Pulmonary artery endothelial cell (primary cell): ENCODE measurements at places on chromosomes 13 and 19.

DNA sequence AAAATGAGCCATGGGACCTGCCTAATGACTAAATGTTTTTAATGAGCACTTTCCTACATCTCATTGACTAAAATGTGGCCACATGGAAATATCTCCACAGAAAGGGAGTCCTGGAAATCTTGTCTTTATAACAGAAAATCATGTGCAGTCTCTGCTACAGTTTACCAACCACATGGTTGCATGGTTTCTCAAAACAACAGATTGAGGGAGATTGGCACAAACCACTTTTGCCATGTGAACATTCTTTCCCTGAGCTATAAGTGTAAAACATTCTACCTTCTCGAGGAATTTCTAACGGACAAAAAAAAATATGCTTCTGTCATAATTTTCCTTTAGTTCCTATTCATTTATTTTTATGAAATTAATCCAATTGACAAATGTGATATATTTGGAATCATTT is 218.9 kb upstream of the SLITRK5 start:
- no peak for DNase-seq

GRCh38 chr19:32611161-32611560 is 30.2 kb downstream of the PDCD5 start:
- DNase-seq = no peak

- DNase-seq = no peak
These were observed 316.4 kb downstream of the GPC5 start for GRCh38 chr13:91714855-91715254.

- DNase-seq = no peak
These were observed 184.0 kb upstream of the RFC3 start for GRCh38 chr13:33633701-33634545.

DNA sequence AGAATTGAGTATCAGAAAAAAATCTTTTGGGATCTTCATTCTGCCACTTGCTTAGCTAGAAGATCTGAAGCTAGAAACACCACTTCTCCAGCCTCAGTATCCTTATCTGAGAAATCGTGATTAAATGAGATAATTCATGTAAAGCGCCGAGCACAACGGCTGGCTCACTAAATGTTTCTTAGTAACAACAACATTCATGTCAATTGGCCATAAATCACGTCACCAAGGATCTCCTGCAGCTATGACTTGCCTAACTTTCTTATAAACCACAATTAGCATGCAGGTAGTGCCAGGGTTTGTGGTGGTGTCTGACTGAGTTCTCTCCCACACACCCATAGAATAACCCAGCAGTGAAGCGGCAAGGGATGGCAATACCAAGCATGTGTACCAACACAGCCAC is 501.3 kb downstream of the EFNB2 start:
- no peak for DNase-seq

- no peak for DNase-seq
These were observed 15.9 kb downstream of the KANK2 start for GRCh38 chr19:11181488-11181887.

DNA sequence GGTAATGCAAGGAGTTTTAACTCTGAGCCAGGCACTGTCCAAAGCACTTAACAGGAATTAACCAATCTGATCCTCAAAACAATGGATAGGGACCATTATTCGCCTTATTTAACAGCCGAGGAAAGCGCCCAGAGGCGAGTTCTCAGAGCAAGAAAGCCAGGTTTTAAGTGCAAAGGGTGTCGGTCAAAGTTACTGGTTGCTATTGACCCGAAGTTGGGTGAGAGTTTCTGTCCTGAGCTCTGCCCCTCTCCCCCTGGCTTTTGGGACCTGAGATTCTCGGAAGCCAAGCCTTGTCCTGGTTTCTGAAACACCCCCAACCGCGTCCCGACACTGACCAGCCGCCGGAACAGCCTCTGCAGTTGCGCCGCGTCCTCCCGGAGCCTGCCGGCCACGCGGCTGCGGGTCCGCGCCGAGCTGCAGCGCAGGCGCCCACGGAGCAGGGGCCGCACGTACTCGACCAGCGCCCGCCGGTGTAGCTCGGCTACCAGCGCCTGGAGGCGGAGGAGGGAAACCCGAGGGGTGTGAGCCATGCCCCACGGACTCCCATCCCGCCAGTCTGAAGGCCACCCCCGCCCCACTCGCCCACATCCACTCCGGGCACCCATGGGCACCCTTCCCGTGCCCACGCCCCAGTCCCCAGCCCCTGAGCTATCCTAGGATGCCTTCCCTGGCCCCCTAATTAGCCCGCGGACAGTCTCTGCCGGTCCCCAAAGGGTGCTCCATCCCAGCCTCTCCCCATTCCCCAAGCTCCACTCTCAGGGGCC is 27.8 kb downstream of the EXOC3L2 start:
- DNase-seq = no peak

GRCh38 chr13:48682436-48682835 is 28.7 kb downstream of the CYSLTR2 start:
- no peak for DNase-seq

GRCh38 chr19:29489172-29489951 is 36.4 kb upstream of the VSTM2B start:
- no peak for DNase-seq

DNA sequence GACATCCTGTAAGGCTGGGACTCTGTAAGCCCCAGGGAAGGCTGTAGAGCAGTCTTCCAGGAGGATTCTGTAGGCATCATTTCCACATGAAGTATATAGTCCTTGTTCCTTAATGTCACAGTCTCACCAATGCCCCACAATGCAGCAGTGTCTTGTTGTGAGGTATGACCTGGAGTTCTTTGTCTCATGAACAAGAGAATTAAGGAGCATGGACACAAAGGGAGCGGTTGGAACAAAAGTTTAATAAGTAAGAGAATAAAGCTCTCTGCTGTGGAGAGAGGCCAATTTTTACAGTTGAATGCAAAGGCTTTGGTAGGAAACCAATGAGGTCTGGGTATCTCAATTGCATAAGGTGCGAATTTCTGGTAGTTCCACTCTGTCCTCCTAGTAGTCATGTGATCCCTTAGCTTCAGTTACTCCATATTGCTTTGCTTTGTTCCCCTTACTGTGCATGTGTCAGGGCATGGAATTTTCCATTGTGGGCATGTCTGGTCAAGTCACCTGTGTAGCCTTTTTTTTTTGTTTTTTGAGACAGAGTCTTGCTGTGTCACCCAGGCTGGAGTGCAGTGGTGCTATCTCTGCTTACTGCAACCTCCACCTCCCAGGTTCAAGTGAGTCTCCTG is 124.3 kb upstream of the TMTC4 start:
- DNase-seq = no peak

GRCh38 chr13:39410096-39410901 is 192.7 kb downstream of the LHFPL6 start:
- peak; percentile 61 for DNase-seq

- DNase-seq = no peak
These were observed 23.5 kb downstream of the RASA3 start for GRCh38 chr13:114108894-114109293.

DNA sequence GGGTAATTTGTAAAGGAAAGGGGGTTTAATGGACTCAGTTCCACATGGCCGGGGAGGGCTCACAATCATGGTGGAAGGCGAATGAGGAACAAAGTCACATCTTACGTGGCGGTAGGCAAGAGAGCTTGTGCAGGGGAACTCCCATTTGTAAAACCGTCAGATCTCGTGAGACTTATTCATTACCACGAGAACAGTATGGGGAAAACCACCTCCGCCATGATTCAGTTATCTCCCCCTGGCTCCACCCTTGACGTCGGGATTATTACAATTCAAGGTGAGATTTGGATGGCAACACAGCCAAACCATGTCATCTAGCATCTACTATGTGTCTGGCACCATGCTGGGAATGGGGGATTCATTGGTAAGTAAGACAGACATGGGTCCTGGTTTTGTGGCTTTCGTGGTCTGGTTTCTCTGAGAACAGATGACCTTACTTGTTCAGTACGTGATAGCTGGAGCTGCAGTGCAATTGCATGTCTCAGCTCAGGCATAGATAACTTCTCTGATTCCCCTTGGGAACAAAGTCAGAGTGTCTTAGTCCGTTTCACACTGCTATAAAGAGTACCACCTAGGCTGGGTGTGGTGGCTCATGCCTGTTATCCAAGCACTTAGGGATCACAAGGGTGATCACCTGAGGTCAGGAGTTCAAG is 8.3 kb downstream of the ZNF554 start:
- no peak for DNase-seq

- DNase-seq = peak; percentile 91
These were observed 41.2 kb upstream of the KLF2 start for GRCh38 chr19:16283210-16284061.

GRCh38 chr13:52793515-52794061 is 54.0 kb upstream of the CNMD start:
- DNase-seq = no peak

GRCh38 chr19:58571575-58571947 is 1.6 kb downstream of the MZF1 start:
- DNase-seq = no peak

DNA sequence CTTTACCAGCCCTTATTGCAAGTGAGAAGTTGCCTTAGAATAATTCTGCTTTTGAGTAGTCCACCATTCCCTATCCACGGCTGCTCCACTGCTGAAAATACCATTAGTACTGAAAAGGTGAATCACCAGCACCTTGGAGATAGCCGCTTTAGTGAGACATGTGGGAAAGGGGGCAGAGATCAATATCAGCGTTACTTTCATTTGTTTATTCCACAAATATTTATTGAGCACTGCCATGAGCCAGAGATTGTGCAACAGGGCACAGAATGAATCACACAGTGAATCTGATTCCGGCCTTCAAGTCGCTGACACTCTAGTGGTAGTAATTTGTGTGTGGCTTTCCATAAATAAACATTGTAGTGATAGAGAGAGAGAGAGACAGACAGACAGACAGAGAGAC is 31.5 kb upstream of the MYO16 start:
- no peak for DNase-seq

DNA sequence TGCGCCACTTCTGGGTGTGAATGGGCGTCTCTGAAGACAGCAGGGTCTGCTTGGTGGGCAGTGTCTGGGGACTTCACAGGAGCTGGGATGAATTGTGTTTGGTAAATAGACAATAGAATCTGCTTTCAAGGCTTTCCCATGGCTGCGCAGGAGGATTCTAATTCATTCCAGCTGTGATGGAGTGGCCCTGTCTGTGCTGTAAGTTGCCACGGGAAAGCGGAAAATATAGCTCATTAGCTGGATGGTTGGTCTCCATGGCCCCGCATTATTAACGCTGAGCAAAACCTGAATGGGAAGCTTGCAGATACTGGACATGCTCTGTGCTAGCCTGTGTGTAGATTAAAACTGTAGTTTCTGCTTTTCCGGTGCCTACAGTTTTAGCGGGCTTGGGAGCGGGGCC is 15.6 kb upstream of the C1QTNF9 start:
- DNase-seq = no peak

DNA sequence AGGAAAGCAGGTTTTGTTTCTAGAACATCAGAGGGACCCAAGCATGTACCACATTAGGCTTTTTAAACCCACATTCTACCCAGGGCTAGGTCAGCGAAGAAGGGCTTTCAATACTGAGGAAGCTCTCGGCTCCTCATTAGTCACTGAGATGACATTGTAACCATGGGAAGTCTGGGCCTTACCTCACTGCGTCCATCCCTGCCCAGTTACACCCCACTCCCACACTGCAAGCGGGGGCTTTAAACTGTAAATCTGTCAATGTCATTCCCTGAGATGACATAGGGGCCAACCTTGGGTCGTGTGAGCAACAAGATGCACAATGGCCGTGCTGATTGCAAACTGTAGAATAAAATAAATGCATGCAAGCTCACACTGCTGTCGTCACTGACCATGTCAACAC is 21.7 kb upstream of the TFDP1 start:
- no peak for DNase-seq

GRCh38 chr19:10361569-10362011 is 18.8 kb downstream of the TYK2 start:
- DNase-seq = no peak

- DNase-seq = no peak
These were observed 66.7 kb downstream of the CEBPG start for GRCh38 chr19:33440241-33440640.

- DNase-seq = no peak
These were observed 2.4 kb downstream of the KLK15 start for GRCh38 chr19:50831026-50831396.

GRCh38 chr13:76865996-76866503 is 20.2 kb downstream of the KCTD12 start:
- DNase-seq = no peak

GRCh38 chr19:6873708-6874431 is 13.5 kb upstream of the ADGRE1 start:
- no peak for DNase-seq

DNA sequence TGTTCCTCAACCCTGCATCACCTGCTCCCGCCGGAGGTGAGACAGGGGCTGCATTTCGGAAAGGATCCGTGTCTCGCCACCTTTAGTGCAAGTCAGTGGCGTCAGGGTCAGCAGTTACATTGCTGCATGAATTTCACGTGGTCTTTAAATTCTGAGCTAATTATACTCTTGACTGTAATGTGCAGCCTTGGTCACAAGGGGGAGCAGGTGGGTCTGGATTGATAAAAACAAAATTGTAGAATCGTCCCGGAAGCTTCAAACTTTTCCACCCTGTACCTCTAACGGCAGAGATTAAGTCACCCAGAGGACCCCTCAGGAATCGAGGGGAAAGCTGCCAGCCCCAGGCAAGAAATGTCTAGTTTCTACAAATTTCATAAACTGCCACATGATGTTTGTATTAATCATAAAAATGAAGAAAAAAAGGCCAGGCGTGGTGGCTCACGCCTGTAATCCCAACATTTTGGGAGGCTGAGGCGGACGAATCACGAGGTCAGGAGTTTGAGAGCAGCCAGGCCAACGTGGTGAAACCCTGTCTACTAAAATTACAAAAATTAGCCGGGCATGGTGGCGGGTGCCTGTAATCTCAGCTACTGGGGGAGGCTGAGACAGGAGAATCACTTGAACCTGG is 20.2 kb downstream of the BBC3 start:
- no peak for DNase-seq

DNA sequence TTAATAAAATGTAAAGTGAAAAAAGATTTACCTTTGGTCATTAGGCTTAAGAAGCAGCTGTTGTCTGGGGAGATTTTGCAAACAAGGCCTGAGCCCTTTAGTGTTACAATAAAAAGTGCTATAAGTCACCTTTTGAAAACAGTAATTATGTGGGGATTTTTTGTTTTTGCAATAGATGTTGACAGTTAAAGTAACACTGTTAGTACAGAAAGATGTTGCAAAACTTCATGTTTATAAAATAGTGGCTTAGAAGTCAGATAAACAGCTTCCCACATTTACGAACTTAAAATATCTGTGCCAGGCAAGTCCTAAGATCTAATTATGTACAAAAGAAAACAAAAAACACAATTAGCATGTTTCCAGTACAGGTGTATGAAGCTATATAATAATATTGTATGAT is 138.0 kb upstream of the IRS2 start:
- no peak for DNase-seq

- no peak for DNase-seq
These were observed 8.9 kb upstream of the SLC15A1 start for GRCh38 chr13:98761126-98761985.
